ENCODE measurements at places on chromosomes 4 and X. TPM values are rescaled to one million over a fixed set of nuclear protein-coding genes. Genes with fewer than 3 reads are reported as not detected.

The FOXR2 gene
- not detected for total RNA-seq

The YY2 gene
- total RNA-seq: 2.3 TPM

The KLHL4 gene
- total RNA-seq: 2.1 TPM

DNA sequence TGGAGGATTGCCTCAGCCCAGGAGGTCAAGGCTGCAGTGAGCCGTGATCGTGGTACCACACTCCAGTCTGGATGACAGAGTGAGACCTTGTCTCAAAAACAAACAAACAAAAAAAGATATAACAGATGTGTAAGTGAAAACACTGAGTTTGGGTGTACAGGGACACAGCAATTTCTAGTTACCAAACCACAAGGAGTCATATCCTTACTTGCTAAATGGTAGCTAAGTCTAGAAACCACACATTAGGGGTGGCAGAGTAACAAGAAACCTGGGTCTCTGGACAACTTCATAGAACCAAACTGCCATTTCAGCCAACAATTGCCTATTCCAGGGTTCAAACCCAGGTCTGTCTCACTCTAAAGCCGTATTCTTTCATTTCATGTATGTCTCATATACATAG, 20.8 kb downstream of the PPEF2 start:
- no peak for DNase-seq

- no peak for DNase-seq
Observed at GRCh38 chrX:129823522-129823921, 20.2 kb downstream of the ZDHHC9 start.

GRCh38 chr4:98599617-98600205, 58.7 kb downstream of the TSPAN5 start:
- DNase-seq: no peak

DNA sequence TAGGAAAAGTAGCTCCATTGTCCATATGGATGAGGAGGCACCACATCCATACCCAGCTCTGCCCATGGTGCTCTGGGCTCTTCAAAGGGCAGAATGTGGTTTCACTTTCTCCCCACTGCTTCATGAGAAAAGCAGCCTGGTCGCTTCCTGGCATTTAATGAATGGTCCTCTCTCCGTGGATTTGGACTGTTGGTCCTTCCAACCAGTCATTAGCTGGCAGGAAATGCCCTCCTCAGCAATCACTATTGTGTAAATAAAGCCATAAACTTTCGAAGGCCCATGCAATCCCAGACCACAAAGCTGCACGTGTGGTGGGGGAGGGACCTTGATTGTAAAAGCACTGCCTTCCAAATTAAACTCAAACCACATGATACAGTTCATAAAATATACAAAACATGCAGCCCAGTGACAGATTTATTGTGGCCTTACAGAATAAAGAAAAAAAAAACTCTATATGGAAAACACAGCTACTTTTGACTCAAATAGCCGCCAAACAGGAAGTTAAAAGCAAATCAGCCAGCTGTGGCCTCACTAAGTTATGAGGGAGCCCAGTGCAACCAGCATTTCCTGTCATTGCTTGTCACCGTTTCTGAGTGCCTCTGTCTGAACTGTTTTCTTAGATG, 8.1 kb downstream of the MBNL3 start:
- DNase-seq: peak; percentile 88

GRCh38 chrX:63889001-63889400, 104.0 kb upstream of the ARHGEF9 start:
- DNase-seq: no peak

All from kidney (tissue), 22 donors.